ENCODE measurements at places on chromosomes 7 and 10.
A peak's percentile ranks its signal among the peaks of the same experiment; 100 is the strongest.

DNA sequence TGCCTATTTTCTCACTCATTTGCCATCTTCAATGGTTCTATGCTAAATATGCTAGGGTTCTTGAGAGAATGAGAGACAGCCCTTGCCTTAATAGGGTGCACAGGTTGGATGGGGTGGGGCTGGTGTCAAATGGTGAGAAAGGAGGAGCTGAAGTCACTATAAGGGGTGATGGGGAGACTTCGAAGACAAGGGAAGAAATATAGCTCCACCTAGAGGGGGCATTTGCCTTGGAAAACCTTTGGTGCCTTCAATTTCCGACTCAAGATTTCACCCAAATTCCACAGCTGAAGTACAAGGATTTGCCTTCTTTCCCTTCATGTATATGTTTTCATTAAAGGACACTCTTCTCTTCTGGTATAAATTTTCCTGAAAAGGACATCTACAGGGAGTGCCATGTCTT lies 5.6 kb downstream of the PTN start:
- no peak for DNase-seq

DNA sequence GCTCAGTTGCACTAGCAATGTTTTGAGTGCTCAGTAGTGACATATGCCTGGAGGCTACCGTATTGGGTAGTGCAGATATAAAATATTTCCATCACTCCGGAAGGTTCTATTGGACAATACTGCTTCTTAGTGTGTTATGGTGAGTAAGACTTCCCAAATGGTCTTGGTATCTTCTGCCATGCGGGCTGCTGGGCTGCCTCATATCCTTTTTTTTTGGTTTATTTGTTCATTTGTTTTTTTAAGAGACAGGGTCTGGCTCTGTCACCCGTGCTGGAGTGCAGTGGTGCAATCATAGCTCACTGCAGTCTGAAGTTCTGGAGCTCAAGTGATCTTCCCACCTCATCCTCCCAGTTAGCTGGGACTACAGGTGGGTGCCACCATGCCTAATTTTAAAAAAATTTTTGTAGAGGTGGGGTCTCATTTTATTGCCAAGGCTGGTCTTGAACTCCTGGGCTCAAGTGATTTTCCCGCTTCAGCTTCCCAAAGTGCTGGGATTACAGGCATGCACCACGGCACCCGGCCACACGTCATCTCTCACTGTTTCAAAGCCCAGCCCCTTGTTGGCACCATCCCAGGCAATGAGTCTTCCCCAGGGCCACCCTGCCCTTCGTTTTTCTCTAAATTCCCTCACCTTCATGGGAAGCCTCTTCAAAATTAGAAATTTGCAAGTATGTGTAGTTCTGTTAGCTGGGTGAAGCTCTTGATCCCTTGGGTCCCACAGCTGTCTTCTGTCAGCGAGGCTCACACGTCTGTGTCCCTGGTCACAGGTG lies 111.0 kb upstream of the KLF14 start:
- no peak for DNase-seq

DNA sequence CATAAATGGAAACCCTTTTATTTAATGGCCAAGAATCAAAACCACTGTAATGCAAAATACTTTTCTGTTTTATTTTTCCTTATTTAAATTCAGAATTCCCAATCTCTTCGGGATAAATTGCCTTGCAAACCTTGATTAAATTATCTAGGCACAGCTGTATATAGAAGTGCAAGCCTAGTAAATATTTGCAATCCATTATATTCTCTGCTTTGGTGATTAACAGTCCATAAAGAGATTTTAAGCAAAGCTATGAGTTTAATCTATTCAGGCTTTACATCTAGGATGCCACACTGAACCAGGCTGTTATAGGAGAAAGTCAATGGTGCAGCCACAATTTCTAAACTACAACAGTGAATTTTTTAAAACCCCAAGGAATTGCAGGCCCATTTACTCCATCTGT lies 43.6 kb upstream of the THSD7A start:
- DNase-seq, result no peak

GRCh38 chr7:74193054-74193453 lies 16.8 kb upstream of the LAT2 start:
- no peak for DNase-seq

DNA sequence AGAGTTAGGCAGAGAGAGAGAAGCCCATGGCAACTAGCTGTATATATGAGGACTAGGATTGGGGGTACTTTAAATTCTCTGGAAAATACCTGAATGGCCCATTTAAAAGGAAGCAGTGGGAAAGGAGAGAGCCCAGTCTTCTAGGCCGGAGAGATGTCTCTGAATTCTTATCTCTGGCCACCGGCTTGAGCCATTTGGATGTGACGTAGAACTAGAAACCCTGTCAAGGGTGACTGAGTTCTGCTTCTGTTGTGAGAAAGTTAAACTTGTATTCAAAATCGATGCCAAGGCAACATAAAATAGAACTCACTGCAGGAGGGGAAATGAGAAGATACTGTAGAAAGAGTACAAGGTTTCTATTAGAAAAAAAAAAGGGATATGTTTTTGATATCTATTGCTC lies 6.3 kb upstream of the GSTK1 start:
- DNase-seq, result peak; percentile 22

- DNase-seq, result no peak
These were observed 82.5 kb upstream of the TMEM72 start for GRCh38 chr10:44828508-44829142.

- DNase-seq, result no peak
These were observed 510.9 kb downstream of the ANKRD7 start for GRCh38 chr7:118735441-118735840.

- DNase-seq, result no peak
These were observed 10.1 kb upstream of the TMEM196 start for GRCh38 chr7:19783541-19783940.

GRCh38 chr10:132849546-132850031 lies 63.6 kb upstream of the NKX6-2 start:
- DNase-seq, result no peak

DNA sequence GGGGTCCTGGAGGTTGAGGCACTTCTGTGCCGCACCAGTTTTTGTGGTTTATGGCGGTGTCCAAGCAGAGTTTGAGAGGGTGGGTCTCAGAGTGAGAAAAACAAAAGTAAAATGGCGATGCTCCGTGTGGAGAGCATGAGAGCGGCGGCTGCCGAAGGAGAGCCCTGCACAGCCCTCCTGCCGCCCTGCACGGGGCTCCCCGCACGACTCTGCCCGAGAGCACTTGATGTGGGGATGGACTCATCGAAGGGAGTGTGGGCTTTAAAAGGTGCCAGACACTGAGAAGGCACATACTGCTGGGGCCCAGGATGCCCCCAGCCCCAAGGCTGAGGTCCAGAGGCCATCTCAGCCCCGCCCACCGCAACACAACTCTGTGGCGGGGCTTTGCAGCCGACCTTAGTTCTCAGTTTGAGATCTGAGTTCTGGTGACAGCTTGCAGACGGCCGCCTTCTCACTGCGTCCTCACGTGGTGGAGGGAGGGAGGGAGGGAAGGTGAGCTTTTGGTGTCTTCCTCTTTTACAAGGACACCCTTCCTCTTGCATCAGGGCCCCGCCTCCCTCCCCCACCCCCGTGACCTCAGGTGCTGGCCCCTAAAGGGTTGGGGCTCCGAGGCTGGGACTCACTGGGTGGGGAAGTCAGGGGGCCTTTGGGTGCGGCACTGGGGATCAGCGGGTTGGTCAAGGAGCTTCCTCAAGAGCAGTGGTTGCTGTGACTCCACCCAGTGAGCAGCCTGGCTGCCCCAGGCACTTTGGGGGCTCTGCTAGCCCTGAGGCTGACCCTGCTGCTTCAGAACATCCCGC lies 69.1 kb downstream of the NKX6-2 start:
- no peak for DNase-seq

- no peak for DNase-seq
These were observed 131.1 kb downstream of the PDE1C start for GRCh38 chr7:31939076-31939475.

- no peak for DNase-seq
These were observed 97.2 kb upstream of the BTBD16 start for GRCh38 chr10:122173766-122174435.

GRCh38 chr7:47375121-47375938 lies 206.6 kb downstream of the TNS3 start:
- no peak for DNase-seq

DNA sequence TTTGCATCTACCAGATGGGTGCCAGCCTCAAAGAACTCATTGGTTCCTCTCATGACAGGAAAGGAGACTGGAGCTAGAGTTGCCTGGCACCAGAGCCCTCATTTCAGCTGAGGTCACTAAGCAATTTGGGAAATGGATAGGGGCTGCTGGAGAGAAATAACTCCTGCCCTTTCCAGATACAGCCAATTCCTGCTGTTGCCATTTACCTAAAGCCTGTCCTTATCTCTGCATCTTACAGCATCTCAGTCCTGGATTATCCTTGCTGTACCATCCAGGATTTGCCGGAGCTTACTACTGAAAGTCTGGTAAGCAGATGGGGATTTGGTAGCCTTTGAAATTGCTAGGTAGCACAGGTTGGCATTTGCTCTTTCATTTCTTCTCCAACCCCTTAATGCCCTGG lies 31.9 kb upstream of the SMKR1 start:
- no peak for DNase-seq

GRCh38 chr10:63192826-63193225 lies 59.7 kb downstream of the NRBF2 start:
- no peak for DNase-seq

DNA sequence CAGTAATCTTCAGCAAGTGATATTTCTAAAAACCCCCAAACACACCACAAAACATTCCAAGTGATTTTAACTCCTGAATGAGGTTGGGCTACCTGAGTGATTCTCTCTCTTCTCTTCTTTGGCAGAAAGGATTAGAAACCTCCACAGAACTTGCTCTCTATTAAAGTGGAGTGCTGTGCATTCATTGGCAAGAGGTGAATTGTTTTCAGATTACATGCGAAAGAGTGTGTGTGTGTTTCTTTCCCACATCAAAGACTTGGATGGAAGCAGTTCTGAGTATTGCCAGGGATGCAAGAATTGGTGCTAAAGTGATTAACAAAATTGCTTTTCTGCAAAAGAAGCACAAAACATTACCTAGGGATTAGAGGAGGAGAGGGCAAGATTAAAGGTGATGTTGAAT lies 13.1 kb upstream of the FBXW4 start:
- no peak for DNase-seq

DNA sequence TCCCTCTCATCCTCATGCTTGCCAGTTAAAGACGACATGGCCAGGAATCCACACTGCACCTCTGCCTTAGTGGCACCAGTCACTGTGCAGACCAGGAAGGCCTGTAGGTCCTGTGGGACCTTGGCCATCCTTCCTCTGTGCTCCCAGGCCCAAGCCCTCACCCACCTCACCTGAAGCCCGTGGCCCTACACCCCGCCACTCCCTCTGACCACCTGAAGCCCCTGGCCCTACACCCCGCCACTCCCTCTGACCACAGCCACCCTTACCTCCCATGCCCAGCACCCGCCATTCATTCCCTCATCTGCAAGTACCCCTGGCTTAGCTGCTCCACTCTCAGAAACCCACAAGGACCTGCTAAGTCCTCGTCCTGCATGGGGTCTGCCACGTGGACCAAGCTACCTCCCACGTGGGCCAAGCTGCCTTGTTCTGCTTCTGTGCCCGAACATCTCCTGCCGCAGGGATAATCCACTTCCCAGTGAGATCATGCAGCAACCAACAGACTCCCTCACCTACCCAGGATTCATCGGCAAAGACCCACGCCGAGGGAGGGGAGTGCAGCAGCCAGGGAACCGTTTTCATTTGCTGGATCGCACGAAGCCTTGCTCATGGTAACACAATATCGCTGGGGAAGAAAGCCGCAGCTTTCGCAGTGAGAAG lies 151.2 kb downstream of the TCERG1L start:
- no peak for DNase-seq

DNA sequence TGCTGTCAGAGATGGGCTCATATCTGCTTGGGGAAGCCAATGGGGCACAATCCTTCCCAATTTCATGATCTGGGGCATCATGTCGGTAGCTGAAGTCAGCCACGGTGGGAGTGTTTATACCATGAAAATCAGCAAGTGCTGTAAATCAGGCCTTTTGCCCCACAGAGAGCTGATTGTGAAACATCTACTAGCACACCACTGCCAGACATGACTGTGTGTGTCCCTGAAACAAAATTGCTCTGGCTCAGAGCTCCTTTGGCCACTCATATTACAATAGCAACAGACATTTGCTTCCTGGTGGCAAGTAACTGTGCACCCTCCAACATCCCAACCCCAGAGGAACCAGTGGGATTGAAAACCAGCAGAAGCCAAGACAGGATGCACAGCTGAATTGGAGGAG lies 23.7 kb downstream of the GPR26 start:
- no peak for DNase-seq

DNA sequence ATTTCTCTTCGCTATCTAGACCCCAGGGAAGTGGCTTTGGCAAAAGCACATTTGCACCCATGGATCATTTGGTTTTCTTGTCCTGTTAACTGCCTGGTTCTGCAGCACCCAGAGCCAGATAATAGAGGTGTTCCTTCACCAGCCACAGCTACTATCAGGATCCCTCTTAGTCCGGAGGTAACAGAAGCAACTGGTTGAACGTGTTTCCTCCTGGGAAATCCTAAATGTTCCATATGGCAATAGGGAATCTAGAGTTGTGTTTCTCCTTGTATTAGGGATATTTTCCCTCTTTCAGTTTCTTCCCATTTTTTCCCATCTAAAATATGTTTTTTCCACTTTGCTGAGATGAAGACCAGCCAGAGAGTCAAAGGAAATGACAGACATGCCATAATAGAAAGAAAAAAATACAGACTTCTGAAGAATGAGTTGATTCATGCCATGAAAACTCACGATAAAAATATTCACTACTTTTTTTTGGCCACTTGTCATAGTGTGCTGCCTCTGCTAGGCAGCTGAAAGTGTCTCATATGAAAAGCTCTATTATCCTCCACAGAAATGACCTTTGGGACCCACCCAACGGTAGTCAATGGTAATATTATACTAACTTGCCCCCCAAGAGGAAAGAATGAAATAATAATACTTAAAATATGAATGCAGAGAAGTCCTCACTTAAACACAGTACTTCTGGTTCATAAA lies 472.8 kb downstream of the KCNMA1 start:
- no peak for DNase-seq

DNA sequence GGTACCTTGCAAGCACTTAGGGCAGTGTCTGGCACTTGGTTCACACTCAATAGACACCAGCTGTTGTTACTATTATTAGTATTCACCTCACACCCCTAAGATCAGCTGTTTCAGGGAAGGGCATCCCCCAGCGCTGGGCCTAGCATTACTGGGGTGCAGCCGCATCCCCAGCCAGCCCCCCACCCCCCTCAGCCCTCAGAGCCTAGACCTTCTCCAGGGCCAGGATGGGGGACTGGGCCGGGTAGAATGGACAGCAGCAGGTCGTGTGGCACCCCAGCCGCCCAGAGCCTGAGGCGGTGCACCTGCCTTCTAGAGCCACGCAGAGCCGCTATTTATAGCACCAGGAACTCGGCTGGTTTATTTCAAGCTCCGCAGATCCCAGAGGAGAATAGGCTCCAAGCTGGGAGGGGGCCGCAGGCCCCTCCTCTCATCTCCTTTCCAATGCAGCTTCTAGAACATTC lies 60.5 kb downstream of the GTF2IRD1 start:
- DNase-seq, result no peak

Data from GM12864 (cell line).